ENCODE measurements at places on chromosomes 16 and 17. TPM values are rescaled to one million over a fixed set of nuclear protein-coding genes. Genes with fewer than 3 reads are reported as not detected.

YPEL2 gene
- total RNA-seq = 8.4 TPM

MIS12 gene
- total RNA-seq = 15.6 TPM

SPECC1 gene
- total RNA-seq = 2.5 TPM

SLC2A4 gene
- total RNA-seq = 0.44 TPM

MT1H gene
- not detected for total RNA-seq
